NCI-H2107 (cell line): ENCODE measurements at places on chromosomes 1 and 21.

GRCh38 chr1:234713859-234714258 is 103.9 kb upstream of the IRF2BP2 start:
- no peak for DNase-seq

- DNase-seq, result no peak
Measured at GRCh38 chr1:6207075-6207885, 1.4 kb downstream of the RNF207 start.

DNA sequence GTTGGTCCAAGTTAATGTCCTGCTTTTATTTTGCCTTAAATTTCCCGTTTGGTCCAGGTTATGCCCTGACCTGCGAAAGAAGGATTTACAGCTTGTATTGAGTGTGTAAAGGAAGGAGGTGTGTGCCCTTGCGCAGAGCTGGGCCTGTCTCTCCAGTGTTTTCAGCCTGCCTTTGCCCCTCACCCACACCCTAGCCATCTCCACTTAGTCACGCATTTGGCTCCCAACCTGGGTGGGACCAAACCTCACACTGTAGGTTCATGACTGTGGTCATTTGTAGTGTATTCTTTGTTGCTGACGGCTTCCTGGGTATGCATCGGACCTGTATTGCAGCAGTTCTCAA is 572 bp upstream of the SRSF10 start:
- peak; percentile 54 for DNase-seq

GRCh38 chr1:201335174-201335870 is 42.2 kb downstream of the TNNT2 start:
- no peak for DNase-seq

GRCh38 chr1:6667139-6667538 is 34.5 kb downstream of the DNAJC11 start:
- no peak for DNase-seq

DNA sequence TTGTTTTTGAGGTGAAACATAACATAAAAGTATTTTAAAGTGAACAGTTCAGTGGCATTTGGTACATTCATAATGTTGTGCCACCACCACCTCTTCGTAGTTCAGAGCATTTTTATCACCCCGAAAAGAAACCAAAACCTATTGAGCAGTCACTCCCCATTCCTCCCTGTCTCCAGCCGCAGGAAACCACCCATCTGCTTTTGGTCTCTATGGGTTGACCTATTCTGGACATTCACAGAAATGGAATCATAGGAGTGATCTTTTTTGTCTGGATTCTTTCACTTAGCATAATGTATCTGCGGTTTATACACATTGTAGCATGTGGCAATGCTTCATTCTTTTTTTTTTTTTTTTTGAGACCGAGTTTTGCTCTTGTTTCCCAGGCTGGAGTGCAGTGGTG is 141.2 kb downstream of the VPS13D start:
- DNase-seq, result no peak

DNA sequence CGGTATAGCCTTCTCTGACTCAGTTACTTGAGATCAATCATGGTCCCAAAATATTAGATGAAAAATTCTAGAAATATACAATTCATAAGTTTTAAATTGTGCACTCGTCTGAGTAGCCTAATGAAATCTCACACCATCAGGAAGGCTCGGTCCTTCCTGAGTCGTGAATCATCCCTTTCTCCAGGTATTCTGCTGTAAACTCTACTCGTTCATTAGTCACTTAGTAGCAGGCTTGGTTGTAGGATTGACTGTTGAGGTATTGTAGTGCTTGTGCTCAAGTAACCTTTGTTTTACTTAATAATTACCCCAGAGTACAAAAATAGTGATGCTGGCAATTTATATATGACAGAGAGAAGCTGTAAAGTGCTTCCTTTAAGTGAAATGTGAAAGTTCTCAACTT is 238.7 kb downstream of the OLFM3 start:
- DNase-seq, result no peak

DNA sequence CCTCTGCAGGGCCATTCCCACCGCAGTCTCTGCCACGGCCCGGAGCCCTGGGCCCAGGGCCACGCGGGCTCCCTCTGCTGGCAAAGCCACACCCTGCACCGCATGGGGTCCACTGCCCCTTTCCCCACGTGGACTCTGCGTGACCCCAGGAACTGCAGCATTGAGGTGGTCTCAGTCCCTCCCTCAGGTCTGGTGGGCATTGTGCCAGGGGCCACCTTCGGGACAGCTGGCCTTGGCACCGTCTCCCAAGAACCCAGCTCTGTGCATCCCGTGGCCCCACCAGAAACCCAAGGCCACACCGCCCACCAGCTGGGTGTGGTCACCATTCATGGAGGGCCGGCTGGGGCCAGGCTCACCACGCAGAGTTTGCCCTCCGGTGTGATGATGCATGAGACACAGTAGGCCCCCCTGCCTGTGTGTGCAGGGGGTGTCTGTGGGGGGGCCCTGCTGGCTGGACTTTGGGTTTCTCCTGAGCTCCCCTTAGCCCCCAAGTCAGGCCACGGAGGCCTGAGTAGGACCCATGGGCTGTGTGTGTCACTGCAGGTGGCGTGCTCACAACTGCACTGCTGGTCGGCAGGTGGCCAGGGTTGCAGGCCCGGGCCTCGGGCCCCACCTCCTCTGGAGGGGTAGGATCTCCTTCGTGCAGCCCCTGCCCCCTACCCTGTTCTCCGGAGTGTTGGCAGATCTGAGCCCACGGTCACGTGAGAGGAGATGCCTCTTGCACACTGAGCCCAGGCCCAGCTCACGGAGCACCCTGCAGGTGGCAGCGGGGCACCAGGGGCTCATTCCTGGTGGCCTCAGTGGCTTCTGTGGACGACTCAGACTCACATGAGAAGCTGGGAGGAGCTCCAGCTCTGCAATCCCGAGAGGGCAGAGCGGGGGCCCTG is 5.8 kb downstream of the VWA1 start:
- no peak for DNase-seq

DNA sequence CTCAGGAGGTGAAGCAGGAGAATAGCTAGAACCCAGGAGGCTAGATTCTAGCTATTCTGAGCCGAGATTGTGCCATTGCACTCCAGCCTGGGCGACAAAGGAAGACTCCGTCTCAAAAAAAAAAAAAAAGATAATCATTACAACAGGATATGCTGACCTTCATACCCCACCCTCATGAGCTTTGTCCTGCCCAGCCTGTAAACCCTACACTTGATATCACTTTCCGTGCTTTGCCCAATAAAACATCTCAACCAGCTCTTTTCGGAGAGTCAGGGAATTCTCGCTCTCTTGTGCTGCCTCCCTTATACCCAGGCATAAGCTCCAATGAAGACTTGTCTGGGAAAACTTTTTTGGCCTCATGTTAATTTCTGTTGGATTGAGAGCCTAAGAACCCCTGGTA is 1.5 kb upstream of the TRNAU1AP start:
- no peak for DNase-seq

DNA sequence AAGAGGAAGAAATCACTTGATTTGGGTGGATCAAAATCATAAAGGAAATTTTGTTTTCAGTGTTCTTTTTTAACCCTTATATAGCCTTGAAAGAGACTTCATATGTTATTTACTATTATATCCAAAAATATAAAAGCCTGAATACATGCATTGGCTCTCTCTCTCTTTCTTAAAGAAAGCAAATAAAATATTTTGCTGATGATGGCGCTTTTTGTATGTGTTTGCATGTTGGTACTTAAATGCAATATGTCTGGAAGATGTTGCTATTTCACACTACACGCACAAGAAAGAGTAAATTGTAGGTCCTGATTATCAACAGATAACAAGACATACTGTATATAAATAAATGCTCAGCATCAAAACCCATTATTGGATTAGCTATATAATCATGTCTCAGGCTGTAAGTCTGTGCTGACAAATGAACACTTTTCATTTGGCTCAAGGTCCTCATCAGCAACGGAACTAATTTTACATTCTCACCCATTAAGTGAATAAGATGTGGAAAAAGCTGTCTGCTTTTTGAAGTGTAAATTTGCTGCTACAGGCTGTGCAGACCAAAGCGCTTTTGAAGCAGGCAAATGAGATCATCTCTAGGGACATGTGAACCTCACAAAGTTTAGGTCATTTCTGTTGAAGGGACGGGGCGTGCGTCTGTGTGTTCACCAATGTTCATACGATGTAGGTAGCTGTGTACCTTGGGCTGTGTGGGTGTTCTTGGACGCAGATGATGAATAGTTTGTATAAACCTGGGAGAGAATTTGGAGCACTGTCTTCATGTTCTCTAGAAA is 122.4 kb upstream of the LMO4 start:
- no peak for DNase-seq

DNA sequence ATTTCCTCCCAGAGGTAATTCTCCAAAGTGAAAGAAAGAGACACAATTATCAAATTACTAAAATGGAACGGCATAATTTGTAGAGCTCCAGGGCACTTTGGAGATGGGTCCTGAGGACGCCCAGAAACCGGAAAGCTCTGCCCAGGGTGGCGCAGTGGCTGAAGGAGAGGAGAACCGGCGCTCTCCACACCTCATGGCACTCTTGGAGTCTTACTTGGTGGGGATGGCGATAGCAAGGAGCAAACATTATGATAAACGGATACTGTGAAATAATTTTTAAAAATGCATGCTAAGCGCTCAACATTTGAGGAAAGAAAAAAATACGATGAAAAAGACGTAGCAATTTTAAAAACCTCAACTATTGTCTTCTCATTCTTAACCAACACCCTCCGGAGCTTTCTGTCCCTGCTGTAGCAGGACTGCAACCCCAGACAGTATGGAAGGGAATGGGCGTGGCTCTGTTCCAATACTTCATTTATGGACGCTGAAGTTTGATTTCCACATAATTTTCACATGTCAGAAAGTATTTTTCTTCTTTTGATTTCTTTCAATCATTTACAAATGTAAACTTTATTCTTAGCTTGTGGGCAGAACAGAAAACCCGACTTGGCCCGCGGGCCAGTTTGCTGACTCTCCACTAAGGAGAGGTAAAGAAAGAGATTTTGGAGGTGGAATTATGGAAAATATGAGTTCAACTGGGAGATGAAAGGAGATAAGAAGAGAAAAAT is 1.1 kb downstream of the S100A11 start:
- DNase-seq, result no peak

DNA sequence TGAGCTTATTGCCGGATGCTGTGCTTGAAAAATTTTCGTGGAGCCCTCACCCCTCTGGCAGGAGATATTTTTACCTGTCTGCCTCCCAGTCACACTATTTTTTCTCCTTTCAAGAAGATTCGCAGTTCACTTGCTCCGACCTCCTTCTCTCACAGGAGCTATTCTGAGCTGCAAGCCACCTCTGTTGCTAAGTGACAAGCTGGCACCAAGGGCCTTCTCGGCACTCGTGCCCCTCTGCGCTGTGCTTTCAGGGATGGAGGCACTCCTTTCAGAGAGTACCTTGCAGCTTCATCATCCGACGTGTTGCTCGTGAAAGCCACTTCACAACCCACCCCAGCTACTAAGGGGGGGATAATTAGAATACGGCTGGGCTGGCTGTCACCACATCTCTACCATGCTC is 11.6 kb downstream of the SLC6A17 start:
- no peak for DNase-seq

- no peak for DNase-seq
Measured at GRCh38 chr1:111145542-111145941, 5.5 kb downstream of the CEPT1 start.

- DNase-seq, result no peak
Measured at GRCh38 chr1:156486421-156487344, 13.9 kb downstream of the MEF2D start.

- no peak for DNase-seq
Measured at GRCh38 chr1:159005676-159006075, 4.0 kb upstream of the IFI16 start.

DNA sequence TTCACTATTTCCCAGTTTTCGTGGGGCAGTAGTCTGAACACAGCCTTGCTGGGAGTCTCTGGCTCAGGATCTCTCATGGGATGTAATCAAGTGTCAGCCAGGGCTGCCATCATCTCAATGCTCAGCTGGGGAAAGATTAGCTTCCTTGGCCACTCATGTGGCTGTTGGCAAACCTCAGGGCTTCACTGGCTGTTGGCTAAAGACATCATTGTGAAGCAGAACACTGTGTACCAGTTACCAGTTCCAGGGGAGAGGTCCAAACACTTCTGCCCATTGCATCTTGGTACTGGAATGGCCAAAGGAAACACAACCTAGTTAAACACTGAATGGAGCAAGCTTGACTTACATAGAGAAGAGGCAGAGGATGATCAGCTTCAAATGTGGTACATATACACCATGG is 33.7 kb downstream of the AADACL4 start:
- no peak for DNase-seq

DNA sequence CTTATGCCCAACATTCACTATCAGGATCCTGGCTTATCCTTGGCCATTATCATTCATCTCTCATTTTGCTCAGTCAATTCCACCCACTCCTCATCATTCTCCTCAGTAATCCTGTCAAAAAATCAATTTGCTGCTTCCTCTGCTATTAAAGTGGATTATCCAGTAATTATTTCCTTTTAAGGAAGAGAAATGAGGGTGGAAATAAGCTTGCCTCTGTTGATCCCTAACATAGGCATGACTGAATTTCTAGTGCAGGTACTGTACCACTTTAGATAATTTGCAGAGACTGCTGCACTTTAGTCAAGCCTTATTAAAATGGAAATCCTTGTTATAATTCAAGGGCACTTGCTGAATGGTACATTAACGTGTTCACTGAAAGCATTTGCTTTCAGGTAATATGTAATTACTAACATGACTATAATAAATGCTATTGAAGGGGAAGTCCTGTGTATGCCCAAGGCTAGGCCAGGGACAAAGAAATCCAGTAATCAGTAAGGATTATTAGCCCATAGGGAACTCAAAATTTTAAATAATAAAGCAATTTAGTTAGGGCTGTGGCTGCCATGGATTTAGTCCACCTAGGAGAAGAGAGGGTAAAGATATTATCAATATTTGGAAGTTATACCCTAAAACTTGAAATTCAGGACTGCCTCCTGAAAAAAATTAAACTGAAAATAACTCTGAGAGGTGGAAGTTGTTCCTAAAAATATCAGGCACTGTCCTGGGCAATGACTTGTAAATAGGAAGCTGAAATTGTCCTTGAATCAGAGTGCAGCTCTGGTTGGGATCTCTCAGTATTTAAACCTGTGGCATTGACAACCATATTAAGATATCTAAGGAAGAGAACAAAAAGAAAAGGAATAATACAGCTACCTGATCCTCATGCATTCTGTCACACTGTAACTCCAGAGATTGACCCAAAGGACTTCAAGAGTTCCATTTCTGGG is 43.4 kb downstream of the RGS2 start:
- no peak for DNase-seq

- no peak for DNase-seq
Measured at GRCh38 chr1:229260297-229260696, 10.6 kb upstream of the RAB4A start.

GRCh38 chr1:183180634-183181056 is 5.4 kb upstream of the LAMC2 start:
- no peak for DNase-seq

- DNase-seq, result no peak
Measured at GRCh38 chr1:183278739-183279591, 92.9 kb downstream of the LAMC2 start.

- no peak for DNase-seq
Measured at GRCh38 chr1:111214884-111215283, 12.6 kb upstream of the CHI3L2 start.

- no peak for DNase-seq
Measured at GRCh38 chr1:85579622-85580021, 939 bp upstream of the CCN1 start.
